NCI-H1105 (cell line): ENCODE measurements at places on chromosomes 3 and 15.

DNA sequence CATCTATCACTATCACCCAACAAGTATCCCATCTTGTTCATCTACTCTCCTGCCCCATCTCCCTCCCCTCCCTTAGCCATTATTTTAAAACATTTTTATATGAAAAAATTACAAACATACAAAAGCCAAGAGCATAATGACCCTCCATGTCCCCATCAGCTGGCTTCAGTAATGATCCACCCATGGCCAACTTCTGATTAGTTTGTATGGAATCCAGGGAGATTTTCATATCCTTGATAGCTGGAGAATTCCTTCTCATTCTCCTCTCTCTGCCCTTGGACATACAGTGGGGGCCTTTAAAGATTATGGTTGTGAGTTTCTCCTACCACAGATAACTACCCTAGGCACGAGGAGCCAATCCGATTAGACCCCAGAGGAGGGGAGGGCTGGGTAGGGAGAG is 40.2 kb downstream of the IRAK2 start:
- no peak for DNase-seq

DNA sequence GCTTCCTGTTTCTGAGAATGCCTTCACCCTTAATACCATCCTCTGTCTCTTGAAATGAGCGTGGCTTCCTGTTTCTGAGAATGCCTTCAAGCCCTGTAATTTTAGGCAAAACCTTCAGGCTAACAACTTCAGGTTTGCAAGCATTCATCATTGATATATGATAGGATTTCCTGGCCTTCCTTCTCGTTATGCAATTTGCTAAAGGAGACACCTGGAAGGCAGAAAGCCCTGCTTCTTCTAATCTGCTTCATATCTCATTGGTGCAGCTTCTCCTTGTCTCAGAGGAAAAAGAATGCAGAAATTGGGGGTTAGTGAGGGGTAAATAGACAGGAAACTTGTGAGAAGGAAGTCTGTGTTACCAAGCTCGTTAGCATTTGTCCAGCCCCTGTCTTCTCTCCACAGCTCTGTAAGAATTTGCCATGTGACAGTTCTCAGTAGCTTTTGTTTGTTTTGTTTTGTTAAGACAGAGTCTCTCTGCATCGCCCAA is 7.3 kb downstream of the ARL6IP5 start:
- DNase-seq: no peak

GRCh38 chr3:187210545-187211327 is 13.4 kb downstream of the RTP1 start:
- no peak for DNase-seq

GRCh38 chr3:14842277-14842676 is 23.5 kb downstream of the FGD5 start:
- DNase-seq: no peak

DNA sequence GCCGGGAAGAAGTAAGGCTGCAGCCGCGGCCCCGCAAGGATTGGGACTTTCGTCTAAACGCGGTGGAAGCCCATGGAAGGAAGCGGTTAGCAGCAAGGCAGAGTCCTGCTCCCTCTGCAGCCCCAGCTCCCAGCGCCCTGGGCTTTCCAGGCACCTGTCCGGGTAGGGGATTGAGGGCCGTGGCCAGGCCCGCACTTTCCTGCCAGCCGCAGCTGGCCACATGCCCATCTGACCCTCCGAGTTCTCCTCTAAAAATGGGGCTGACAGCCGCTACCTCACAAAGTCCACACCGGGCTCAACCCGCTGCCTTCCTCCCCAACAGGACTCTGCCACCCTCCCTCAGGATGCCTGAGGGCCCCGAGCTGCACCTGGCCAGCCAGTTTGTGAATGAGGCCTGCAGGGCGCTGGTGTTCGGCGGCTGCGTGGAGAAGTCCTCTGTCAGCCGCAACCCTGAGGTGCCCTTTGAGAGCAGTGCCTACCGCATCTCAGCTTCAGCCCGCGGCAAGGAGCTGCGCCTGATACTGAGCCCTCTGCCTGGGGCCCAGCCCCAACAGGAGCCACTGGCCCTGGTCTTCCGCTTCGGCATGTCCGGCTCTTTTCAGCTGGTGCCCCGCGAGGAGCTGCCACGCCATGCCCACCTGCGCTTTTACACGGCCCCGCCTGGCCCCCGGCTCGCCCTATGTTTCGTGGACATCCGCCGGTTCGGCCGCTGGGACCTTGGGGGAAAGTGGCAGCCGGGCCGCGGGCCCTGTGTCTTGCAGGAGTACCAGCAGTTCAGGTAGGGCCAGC is 1.9 kb downstream of the NEIL1 start:
- DNase-seq: no peak

GRCh38 chr3:183906234-183906921 is 21.7 kb upstream of the PARL start:
- no peak for DNase-seq

DNA sequence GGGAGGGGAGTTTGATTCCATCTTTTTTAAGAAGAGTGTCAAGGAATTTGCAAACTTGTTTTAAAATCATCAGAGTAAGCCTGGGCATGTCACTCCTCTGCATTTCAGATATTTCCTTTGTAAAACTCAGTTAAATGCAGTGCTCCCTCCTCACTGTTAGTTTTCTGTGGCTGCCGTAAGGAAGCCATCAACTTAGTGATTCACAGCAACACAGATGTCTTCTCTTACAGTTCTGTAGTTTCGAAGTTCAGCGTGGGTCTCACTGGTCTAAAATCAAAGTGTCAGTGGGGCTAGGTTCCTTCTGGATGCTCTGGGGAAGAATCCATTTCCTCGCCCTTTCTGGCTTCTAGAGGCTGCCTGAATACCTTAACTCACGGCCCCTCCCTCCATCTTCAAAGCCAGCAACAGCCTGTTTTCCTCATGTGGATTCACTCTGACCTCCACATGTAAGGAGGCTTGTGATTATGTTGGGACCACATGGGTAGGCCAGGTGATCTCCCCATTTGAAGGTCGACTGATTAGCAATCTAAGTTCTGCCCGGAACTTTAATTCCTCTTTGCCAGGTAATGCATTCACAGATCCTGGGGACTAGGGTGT is 12.4 kb downstream of the ISG20 start:
- DNase-seq: no peak

GRCh38 chr3:171564748-171565480 is 104.7 kb upstream of the TNIK start:
- no peak for DNase-seq

- DNase-seq: no peak
These were observed 126.5 kb upstream of the THBS1 start for GRCh38 chr15:39454189-39454986.

DNA sequence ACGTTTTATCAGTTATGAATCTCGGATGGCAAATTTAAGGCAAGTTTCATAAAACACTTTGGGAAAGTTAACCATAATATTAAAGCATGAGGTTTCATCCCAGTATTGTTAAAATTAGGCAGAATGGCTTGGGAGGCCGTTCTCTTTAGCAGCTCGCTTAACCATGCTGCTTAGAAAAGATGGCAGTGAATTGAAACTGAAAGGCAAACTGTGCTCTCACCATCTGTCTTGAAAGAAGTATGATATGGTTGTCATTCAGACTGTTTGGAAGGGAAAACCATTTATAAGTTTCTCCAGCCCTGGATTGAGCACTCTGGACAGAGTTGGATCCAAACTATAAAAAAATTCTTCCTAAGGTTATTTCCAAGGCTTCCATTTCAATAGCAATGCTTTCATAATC is 332.3 kb upstream of the SUCLG2 start:
- DNase-seq: no peak

GRCh38 chr3:112089956-112090886 is 4.0 kb downstream of the C3orf52 start:
- DNase-seq: no peak

DNA sequence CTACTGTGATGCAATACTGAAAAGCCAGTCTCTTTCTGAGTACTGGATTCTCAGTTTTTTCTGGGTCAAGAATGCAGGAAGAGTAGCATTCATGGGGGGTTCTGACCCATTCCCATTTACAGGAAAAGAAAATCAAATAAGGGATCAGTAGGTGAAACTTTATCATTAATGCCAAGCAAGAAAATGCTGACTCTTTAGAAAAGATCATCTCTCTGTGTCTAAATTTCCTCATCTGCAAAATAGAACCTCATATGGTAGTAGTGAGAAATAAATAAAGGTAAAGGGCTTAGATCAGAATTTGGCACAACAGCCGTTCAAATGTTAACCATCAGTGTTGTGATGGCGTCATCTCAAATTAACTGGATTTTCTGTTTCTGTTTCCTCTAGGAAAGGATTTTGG is 807.6 kb upstream of the LMCD1 start:
- DNase-seq: no peak

DNA sequence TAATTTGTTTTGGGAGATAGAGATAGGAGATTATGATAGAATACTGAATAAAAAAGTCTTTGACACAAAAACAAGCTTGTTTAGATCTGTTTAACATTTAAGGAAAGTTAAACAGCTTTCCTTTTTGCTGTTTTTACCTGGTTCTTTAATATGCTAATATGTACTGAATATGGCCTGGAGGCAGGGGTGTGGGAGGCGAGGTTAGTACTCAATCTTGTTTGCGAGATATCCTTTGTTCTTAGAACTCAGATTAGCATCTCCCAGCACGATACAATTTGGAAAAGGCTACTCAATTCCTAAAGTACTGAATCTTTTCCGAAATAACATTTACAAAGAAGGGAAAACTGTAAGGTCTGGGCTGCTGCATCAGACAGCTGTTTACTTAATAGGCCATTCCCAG is 40.8 kb upstream of the ST3GAL6 start:
- DNase-seq: no peak

- DNase-seq: no peak
These were observed 91.2 kb upstream of the NAALADL2 start for GRCh38 chr3:174767853-174768382.

DNA sequence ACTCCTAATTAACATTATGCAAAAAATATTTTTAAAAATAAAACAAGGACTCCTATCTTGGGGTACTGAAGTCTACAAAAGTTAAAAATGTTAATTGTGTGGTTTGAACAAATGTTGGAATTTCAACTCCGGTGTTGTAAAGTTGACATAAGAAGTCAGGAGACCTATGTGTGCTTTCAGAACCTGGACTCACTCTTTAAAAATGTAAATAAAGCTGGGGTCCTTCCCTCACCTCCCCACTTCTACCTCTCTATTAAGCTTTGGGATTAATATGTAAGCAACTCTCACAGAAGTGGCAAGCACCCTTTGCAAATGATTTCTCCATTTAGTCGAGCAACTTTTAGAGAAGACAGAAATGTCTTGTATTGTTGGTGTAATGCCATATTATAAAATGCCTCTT is 11.9 kb downstream of the MEIS2 start:
- DNase-seq: no peak

DNA sequence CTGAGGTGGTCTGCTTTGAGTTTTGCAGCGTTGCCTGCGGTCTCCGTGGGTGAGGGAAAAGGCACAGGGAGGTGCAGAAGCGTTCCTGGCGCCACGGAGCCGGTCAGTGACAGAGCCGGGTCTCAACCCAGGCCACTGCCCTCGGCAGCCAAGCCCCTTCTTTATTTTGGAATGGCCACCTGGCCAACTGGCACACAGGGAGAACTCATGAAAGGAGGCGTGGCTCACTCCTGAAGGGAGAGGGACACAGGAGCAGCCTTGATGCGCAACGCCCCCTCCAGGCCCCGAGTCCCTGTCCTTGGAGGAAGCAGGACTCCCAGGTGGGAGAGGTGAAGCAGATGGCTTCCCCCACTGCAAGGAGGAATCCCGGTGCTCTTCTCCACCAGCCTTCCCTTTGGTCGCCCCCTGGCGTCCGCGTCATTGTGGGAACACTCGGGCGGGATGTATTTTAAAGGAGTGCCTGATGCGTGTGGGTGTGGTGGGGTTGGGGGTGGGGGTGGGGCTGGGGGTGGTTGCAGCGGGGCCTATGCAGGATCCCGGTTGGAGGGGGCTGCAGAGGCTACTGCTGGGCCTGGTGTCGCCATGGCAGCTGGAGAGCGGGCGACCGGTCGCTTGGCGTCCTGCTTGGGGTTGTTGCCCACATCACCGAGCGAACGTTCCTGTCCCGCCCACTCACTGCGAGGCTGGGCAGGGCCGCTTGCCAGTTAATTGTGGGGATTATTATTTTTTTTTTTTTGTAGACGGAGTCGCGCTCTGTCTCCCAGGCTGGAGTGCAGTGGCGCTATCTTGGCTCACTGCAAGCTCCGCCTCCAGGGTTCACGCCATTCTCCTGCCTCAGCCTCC is 32.6 kb downstream of the APBA2 start:
- no peak for DNase-seq

GRCh38 chr3:182789371-182789770 is 3.9 kb upstream of the ATP11B start:
- DNase-seq: no peak

DNA sequence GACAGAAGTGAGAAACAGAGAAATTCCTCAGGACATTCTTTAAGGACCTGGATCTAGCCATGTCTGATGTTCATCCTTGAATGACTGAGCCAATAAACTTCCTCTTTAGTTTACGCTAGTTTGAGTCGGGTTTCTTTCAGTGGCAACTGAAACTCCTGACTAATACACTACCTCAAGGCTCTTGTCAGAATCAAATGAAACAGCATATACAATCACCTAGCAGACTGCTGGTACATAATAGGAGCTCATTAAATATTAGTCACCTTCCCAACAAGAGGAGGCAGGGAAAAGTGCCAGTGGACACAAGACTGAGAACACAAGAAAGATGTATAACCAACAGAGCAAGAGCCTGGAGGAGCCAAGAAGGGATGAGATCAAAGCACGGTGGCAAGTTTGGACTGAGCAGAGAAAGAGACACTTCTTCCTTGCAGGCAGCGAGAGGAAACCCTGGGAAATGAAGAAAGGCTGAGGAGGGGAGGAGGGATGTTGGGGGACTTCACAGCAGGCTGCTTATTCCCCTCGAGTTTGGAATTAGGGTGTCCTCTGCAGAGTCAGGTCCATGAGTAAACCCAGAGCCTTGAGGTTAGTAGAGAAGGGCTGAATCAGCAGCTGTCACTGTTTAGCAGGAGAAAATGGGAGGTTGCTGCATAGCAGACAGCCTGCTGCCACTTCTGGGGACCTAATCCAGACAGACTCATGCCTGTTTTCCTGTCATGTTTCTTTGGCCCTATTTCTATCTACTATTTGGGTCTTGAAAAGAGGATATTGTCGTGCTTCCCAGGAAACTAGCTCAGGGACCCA is 73.3 kb downstream of the MRPL46 start:
- no peak for DNase-seq

DNA sequence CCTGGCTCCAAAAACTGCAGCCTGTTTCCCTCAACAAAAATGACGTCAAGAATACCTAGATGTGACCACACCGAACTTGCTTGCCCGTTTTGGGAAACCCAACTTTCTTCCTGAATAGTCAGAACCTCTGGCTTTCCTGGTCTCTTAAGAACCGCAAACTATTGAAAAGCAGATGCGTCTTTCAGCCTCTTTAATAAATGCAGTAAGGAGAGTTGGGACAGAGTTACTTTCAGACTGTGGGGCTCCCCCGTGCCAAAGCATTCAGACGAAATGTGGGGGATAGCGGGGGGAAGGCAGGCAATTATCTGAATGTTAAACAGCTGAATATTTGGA is 1.2 kb upstream of the PROK2 start:
- DNase-seq: no peak

GRCh38 chr3:32758375-32758753 is 59.4 kb upstream of the TRIM71 start:
- DNase-seq: no peak

GRCh38 chr3:17201538-17201937 is 316.8 kb downstream of the PLCL2 start:
- DNase-seq: no peak
